ENCODE measurements at places on chromosomes 16 and 17.

GRCh38 chr16:83955218-83956130, 2.4 kb downstream of the OSGIN1 start:
- no peak for DNase-seq

DNA sequence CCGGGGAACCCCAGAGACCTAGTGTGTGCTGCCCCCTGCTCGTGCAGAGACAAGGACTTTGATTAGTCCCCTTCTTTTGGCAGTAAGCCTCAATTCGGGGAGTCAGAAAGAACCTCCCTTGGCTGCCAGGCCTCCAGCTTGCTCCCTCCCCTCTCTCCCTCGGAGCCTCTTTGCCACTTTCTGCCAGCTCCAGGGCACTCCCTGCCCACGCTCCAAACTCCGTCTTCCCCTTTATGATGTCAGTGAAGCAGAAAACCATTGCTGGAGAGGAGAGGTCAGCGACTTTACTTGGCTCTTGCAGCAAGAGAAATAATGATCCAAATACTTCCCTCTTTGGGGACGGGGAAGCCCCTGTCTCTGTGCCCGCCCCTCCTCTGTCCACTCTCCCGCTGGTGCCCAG, 28.1 kb downstream of the TTYH2 start:
- DNase-seq, result no peak

- no peak for DNase-seq
Measured at GRCh38 chr16:440627-441026, 15.2 kb downstream of the RAB11FIP3 start.

GRCh38 chr16:7805686-7806396, 473.2 kb downstream of the RBFOX1 start:
- DNase-seq, result no peak

DNA sequence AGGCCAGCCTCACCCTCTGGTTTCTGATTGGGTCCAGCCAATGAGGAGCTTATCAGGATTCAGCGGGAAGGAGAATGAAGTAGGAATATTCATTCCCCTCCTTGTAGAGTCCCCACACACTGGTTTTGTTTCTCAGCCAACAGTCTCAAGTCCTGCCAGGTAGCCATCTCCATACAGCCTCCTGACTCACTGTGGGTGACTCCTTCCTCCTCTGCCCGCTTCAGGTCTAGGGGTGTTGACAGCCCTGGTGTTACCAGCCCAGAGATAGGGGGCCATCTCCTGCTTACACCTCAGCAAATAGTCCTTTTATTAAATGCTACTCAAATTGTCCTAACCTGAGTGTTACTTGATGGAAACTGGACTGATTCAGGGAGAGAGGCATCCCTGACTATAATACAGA, 4.0 kb upstream of the MFAP4 start:
- no peak for DNase-seq

- no peak for DNase-seq
Measured at GRCh38 chr17:51165680-51166197, 472 bp upstream of the NME2 start.

Measured in stimulated activated CD4-positive, alpha-beta T cell treated with anti-CD3 and anti-CD28 coated beads, Interleukin-15, amount 100 ng/mL, for 24 hours (primary cell).